ENCODE measurements at places on chromosomes 2 and 18. TPM values are rescaled to one million over a fixed set of nuclear protein-coding genes. Genes with fewer than 3 reads are reported as not detected.

CAPN13 gene
- not detected for total RNA-seq

NOSTRIN gene
- not detected for total RNA-seq

REG3A gene
- total RNA-seq = not detected

ANKAR gene
- 6.4 TPM for total RNA-seq

MRO gene
- not detected for total RNA-seq

RFX8 gene
- not detected for total RNA-seq

CAB39 gene
- 34.7 TPM for total RNA-seq

RIT2 gene
- total RNA-seq = not detected

ST8SIA5 gene
- total RNA-seq = 0.36 TPM

ITSN2 gene
- 26.6 TPM for total RNA-seq

SERPINB13 gene
- not detected for total RNA-seq

GAL3ST2 gene
- 1.3 TPM for total RNA-seq

MYL1 gene
- total RNA-seq = not detected

ALK gene
- total RNA-seq = not detected

AGBL5 gene
- total RNA-seq = 31.8 TPM

FOXI3 gene
- total RNA-seq = not detected

POTEI gene
- 0.07 TPM for total RNA-seq

ALPI gene
- total RNA-seq = not detected

TXNDC2 gene
- 0.28 TPM for total RNA-seq

CCDC148 gene
- 0.52 TPM for total RNA-seq

PDE1A gene
- total RNA-seq = 0.69 TPM

SNRNP27 gene
- 50.7 TPM for total RNA-seq
